ENCODE measurements at places on chromosomes 7 and 10.
A peak's percentile ranks its signal among the peaks of the same experiment; 100 is the strongest.

DNA sequence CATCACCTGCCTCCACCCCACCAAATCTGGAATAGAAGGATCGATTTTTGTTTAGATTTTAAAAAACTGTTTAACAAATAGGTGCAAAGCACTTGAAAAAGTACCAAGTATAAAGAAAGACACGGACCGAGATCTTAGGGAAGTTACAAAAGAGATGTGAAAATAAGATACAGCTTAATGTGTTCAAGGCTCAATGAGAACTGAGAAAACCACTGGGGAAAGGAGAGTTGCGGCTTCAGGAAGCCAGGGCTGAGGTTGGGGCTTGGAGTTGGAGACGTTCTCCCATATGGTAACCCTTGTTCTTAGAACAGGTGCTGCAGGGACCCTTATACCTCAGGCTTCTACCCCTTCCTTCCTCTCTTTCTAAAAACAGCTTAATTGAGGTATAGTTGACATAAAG, 140.2 kb downstream of the FANK1 start:
- no peak for DNase-seq

GRCh38 chr7:150666412-150666811, 19.1 kb upstream of the GIMAP2 start:
- DNase-seq, result no peak

GRCh38 chr7:44291066-44291732, 34.2 kb downstream of the CAMK2B start:
- no peak for DNase-seq

- no peak for DNase-seq
Observed at GRCh38 chr10:1084011-1084950, 28.1 kb downstream of the WDR37 start.

DNA sequence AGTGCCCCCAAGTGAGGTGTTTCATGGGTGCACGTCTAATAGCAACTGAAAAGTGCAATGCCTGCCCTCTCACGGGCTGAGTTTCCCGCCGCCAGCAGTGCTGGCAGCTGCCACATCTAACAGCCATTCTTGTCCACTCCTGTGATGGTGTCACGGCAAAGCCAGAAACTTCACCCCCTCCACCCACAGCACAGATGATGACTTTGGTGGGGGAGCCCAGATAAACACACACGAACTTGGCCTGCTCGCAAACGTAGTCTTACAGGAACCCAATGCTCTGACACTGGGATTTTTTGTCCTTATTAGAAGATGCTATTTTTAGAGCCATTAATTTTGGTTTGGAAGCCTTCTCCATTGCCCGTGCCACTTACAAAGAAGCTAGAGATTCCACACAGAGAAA, 26.7 kb downstream of the CPXM2 start:
- DNase-seq, result no peak

GRCh38 chr10:29039091-29039490, 249.8 kb upstream of the LYZL1 start:
- DNase-seq, result no peak

- DNase-seq, result no peak
Observed at GRCh38 chr10:97923057-97923456, 73.4 kb downstream of the GOLGA7B start.

- DNase-seq, result no peak
Observed at GRCh38 chr7:154640917-154641316, 362.0 kb downstream of the PAXIP1 start.

DNA sequence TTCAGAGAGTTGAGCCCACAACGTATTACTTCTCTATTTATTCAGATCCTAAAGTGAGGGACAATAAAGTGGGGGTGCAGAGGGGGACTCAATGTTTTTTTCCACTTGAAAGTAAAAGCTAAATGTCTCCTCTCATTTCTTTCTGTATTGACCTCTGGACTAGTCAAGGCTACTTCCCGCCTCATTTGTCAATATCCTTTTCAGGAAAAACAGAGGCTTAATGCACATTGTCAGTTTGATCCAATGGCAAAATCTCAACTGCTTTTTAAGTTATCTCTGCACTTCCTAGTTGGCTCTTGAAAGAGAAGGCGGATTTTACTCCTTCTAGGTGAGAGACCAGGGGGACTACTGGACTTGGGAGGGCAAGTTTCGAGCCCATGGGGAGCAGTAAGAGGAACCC, 56.4 kb downstream of the HIPK2 start:
- no peak for DNase-seq

GRCh38 chr10:97192952-97193435, 7.2 kb upstream of the SLIT1 start:
- DNase-seq, result no peak

DNA sequence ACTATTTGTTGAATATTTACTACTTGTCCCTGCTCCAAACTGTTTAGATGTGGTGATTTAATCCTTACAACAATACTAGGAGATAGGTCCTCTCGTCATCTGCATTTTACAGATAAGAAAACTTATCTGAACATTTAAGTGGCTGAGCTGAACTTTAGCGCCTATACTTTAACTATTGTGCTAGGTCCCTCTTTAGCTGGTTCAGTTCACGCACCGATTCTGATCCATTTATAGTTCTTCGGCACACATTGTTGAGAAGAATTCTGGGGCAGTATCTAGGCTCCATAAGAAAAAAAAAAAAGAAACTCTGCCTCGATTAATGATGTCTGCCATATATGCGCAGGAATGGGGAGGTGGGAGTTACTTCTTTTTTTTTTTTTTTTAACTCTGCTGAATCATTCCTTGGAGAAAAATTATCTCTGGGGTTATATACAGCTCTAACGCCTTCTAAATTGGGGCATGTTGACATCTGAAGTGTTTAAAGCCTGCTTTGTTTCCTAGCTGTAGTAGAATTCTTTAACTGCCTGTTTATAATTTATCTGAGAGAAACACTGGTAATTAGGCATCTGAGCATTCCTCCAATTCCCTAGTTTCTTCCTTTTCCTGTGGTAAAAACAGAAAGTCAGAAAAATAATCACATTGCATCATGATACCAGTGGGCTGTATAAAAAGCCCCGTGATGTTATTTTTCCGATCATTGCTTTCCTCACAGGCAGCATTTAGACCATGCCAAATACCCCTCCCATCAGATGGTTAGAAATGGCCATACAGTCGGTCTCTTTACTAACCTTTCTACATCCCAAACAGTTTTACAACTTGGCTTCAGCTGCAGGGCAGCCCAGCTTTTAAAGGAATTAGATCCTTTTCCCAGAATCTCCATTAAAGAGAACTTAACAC, 98.5 kb upstream of the KDM7A start:
- no peak for DNase-seq

GRCh38 chr10:19756919-19757318, 59.3 kb upstream of the PLXDC2 start:
- DNase-seq, result no peak

DNA sequence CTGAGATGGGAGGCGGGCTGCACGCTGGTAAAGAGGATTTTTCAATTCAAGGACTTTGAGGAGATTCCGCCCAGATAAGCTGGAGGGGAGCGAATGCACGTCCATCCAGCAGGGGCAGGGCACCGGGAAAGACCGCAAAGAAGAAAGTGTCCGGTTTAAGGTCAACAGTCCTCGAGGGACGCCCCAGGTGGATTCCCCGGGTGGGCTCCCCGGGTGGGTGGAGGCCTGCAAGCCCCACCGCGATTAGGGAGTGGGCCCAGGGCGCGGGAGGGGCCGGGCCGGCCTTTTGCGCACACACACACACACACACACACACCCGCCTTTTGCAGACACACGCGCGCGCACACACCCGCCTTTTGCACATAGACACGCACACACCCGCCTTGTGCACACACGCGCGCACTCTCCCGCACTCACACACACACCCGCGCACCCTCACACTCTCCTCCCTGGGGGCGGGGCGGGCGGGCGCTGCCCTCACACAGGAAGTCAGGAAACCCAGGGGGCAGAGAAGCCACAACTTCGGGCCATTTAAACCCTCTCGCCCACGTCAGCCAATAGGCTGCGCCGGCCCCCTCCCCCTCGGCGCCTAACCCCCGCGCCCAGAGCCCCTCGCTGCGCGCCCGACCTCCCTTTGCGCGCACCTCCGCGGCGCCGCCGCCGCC, 615 bp downstream of the ARHGAP12 start:
- peak; percentile 74 for DNase-seq

- no peak for DNase-seq
Observed at GRCh38 chr10:83545901-83546391, 593.4 kb upstream of the GHITM start.

DNA sequence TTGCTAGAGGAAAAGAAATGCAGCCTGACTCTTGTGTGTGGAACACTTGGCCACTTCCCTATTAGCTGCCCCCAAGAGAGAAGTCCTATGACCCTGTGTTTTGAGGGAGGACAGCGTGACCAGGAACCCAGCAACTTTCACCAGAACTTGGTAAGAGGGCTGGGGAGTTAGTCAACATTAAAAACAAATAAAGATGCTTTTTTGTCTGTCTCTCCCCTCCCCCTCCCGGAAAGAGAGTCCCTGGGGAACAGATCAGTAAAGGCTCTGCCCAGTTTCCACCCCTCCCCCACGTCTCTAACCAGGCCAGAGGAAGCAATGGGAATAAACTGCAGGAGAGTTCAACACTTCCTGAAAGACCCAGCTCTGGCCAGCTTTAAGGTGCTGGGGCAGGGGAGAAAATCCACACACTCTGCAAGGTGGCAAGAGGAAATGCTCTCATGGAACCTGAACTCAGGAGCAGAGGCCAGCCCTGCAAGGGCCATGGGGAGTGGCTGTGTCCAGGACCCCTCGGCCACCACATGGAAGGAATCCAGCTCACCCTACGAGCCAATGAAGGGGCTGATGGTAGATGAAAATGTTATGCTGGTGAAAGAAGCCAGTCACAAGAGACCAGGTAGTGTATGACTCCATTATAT, 21.5 kb downstream of the SH3PXD2A start:
- DNase-seq, result no peak

DNA sequence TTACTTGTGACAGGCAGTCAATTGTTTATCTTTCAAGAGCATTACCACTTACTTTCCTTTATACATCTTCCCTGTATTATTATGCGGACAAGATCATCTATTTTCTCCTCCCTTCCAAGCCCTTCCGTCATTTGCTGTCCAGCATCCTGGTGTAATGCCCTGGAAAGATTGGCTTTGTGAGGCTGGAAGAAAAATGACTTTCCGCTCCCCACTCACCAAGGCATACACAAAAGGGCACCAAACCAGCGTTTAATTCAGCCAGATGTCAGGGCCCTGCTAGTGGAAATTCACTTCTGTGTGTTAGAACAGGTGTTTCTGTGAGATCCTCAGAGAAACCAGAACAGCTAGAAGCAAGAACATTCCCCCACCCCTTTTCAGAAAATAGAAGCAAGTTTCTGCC, 128.1 kb upstream of the NANOS1 start:
- no peak for DNase-seq

DNA sequence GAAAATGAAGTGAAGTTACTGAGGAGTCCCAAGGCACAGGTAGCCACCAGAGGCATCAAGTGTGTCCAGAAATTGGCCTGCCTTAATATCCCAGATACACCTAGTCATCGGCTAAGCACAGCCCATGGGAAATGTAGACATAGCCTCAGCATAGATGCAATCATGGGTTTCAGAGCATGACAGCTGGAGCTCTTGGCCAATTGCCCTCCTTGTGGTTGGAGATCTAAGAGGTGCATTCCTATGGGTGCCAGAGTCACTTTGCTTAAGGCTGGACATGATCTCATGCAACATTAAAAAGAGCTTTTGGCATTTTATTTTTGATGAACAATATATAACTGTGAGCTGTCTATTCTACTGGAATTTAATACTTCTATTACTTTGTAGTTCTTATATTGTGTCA, 758.0 kb upstream of the LRRTM3 start:
- no peak for DNase-seq

GRCh38 chr10:101067356-101068083, 5.7 kb downstream of the KAZALD1 start:
- DNase-seq, result peak; percentile 84

DNA sequence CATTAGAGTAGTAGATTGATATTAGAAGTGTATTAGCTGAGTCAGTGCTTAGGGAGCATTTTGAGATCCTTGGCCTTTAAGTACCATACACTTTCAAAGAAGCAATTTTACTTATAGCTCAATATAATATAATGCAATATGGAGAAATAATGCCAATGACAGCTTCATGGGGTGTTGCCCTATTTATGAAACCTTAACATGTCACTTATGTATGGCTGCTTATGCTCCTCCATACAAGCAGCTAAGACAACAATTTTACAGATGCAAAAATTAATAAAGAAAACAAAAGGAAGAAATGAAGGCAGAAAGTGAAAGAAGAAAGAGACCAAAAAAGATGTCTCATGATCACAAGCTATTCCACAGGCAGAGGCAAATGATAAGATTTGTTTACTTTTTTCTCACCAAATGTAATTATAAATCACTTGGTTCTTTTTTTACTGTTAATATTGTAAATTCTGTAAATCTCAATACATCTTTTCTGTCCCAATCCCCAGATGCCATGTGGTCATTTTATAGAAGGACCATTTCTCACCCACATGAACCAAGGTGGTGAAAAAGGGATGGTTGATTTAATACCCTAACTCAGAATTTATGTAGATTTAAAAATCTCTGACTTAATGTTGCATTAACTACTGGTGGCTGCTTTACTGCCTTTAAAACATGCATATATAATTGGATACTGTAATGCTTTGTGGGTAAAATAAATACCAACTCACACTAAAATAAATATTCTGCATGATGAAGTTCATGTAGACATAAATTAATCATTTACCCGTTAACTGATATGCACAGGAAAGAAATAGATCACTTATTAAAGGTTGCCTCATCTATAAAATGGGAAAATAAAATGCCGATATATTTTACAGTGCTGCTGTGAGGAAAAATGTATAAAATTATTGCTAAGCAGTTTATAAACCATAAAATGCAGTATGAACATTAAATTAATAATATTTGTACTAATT, 33.5 kb upstream of the RHOBTB1 start:
- no peak for DNase-seq

- no peak for DNase-seq
Observed at GRCh38 chr10:75994357-75995040, 563.1 kb downstream of the LRMDA start.

DNA sequence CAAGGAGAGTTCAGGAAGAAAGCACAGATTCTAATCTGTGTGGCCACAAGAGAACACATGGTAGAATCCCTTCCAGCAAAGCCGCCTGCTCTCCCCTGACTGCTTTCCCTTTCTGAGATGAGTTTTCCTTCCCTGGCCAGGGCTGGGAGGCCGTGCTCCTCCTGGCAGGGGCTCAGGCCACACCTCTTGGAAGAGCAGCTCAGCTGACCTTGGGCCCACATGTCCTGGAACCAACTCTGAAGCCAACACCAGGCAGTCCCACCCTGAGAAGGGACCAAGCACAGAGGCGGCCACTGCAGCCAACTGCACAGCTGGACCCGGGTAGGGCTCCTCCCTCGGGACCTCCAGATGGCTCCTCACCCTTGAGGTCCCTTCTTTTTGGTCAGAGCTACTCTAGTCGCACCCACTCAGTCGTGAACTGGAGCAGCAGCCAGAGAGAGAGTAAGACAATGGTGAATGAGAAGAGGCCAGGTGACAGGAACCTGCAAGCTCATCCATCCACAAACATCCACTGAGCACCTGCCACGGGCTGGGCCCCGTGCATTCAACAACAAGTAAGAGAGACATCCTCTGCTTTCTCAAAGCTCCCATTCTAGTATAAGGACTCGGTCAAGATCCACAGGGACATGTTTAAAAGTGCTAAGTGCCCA, 40.3 kb downstream of the FAM53B start:
- no peak for DNase-seq

- DNase-seq, result no peak
Observed at GRCh38 chr7:45073786-45074527, 14.8 kb downstream of the NACAD start.
